ENCODE measurements at places on chromosomes 12 and 14.
A peak's percentile ranks its signal among the peaks of the same experiment; 100 is the strongest.

GRCh38 chr12:103538397-103538796 lies 42.6 kb upstream of the C12orf42 start:
- DNase-seq = no peak

DNA sequence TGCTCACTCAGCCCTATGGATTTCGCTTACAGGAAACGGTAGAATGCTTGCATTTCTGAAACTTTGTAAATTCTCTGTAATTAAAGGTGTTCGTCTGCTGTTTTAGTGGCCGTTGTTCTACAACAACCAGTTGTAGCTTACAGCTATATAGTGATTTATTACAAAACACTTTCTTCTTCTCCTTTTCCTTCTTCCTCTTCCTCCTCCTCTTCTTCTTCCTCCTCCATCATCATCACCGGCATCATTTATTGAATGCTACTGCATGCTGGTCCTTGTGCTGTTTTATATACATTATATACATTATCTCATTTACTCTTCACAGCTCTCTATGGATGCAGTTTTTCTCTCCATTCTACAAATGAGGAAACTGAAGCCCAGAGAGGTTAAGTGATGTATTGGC lies 6.4 kb downstream of the ETV6 start:
- no peak for DNase-seq

DNA sequence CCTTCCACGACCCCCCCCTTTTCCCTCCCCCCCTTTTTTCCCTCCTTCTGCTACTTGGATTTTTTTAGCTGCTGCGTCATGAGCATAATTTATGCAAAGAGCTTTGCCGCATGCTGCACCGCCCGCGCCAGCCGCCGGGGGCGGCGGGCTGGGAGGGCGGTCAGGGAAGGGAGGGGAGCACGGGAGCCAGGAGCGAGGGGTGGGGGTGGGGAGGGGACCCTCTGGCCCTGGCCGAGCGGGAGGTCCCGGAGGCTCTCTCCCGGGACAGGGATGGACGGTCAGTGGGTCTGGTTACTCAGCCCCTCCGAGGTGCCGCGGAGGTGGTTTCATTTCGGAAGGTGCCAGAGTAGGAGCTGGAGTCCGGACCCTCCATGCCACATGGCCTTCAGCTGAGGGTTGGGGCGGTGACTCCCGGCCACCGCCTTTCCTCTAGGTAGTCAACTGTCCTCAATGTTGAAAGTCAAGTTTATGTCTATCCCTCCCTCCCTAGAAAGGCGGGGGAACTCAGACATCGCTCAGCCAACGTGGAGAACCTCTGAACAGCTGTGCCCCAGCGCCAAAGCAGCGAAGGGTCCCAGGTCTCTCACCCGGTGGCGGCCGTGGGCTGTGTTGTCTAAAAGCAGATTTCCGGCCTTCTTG lies at the start of gene POU6F1:
Gene POU6F1 (minus strand): TSS at position 95 of the 639 bp plus-strand sequence. CDS start 11,226 bp downstream, outside the sequence.
- peak; percentile 57 for DNase-seq

GRCh38 chr14:79552778-79553177 lies 658.5 kb downstream of the DIO2 start:
- no peak for DNase-seq

DNA sequence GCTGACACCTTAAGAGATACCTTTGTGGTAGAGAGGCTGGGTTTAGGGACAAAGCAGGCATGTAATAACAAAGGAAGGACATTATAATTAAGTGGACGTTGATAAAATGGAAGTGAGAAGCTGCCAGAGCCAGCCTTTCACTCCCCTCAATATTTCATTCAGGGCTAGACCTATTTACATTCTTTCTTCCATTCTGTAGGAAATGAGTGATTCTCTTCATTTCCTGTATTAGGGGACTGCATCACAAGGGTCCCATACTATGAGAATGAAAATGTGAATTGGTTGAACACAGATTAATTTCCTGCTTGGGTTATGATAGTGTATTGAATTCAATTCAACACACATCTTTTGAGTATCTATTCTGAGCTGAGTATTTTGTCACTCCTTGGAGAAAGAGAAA lies 143.0 kb downstream of the OTOGL start:
- DNase-seq = no peak

- no peak for DNase-seq
Measured at GRCh38 chr14:23950411-23951135, 3.0 kb upstream of the DHRS4 start.

Data from bone marrow (tissue), 2 donors.